ENCODE measurements at places on chromosomes 1 and 21.

DNA sequence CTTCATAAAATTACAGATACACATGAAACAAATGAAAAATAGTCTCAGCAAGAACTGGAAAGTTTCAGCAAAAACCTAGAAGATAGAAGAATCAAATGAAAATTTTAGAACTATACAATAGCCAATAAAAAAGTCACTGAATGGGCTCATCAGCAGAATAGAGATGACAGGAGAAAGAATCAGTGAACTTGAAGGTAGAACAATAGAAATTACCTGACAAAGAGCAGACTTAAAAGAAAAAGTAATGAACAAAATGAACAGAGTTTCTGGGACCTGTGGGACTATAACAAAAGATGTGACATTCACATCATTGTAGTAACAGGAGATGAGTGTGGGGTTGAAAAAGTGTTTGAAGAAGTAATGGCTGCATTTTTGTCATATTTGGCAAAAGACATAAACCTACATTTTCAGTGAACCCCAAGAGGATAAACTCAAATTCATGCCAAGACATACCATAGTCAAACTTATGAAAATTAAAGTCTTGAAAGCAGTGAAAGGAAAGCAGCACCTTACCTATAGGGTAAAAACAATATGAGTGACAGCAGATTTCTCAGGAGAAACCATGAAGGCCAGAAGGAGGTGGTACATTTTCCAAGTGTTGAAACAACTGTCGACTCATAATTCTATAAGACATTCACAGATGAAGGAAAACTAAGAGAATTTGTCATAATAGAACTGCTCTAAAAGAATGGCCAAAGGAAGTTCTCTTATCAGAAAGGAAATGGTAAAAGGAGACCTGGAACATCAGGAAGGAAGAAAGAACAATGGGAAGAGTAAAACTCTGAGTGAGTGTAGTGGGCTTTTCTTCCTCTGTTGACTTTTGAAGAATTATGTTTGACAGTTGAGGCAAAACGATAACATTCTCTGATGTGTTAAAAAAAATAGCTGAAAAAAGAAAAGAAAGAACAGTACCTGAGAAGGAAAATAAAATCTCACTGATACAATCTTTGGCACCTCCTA lies 23.5 kb downstream of the NTPCR start:
- no peak overlapping the region for H3K4me3 ChIP-seq
- DNase-seq: no peak
- peaks cover 89% of the 10 kb centered on the region for H3K36me3 ChIP-seq
- H3K27ac ChIP-seq: peak overlapping the region; percentile 41
- no peaks in the 10 kb centered on the region for H3K4me1 ChIP-seq

DNA sequence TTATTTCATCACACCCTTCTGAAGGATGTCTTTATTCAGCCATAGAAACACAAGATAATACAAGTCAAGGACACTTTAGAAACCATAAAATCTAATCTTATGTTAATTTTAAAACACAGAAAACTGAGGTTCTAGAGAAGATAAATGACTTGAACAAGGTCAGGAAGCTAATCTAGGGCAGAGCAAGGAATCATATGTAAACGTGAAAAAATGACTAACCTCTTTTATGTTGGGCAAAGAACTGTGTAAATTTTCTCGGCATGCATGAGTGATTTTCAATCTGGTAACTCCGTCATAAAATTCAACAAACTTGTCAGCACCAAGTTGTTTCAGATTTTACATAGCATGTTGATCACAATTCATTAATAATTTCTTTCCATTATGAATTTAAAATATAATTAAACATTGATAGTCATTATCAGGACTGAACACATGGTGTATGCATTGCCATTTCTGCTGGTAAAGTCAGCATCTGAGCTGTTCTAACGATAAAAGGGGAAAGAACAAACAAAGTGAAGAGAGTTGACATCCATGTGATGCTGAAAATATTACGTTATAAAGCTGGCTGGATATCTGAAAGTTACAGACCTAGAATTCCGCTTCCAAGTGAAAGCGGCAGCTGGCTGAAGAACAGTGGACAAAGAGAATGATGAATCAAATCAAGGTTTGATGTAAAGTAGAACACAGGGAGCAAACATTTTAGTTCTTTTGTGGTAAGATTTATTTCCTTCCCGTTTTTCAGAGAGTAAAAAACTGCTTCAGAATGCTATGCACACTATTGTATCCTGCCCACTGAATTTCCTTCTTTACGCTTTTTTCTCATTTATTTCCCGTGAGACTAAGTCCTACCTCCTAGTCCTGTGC lies 1037.4 kb upstream of the TMPRSS15 start:
- no peaks in the 10 kb centered on the region for H3K4me1 ChIP-seq
- H3K27ac ChIP-seq: no peak overlapping the region
- no peaks in the 10 kb centered on the region for H3K36me3 ChIP-seq
- H3K4me3 ChIP-seq: no peak overlapping the region
- no peak for DNase-seq
- no peaks in the 10 kb centered on the region for H3K27me3 ChIP-seq

GRCh38 chr1:29426701-29427279 lies 190.5 kb downstream of the PTPRU start:
- no peaks in the 10 kb centered on the region for H3K4me1 ChIP-seq
- no peak overlapping the region for H3K4me3 ChIP-seq
- no peaks in the 10 kb centered on the region for H3K36me3 ChIP-seq

DNA sequence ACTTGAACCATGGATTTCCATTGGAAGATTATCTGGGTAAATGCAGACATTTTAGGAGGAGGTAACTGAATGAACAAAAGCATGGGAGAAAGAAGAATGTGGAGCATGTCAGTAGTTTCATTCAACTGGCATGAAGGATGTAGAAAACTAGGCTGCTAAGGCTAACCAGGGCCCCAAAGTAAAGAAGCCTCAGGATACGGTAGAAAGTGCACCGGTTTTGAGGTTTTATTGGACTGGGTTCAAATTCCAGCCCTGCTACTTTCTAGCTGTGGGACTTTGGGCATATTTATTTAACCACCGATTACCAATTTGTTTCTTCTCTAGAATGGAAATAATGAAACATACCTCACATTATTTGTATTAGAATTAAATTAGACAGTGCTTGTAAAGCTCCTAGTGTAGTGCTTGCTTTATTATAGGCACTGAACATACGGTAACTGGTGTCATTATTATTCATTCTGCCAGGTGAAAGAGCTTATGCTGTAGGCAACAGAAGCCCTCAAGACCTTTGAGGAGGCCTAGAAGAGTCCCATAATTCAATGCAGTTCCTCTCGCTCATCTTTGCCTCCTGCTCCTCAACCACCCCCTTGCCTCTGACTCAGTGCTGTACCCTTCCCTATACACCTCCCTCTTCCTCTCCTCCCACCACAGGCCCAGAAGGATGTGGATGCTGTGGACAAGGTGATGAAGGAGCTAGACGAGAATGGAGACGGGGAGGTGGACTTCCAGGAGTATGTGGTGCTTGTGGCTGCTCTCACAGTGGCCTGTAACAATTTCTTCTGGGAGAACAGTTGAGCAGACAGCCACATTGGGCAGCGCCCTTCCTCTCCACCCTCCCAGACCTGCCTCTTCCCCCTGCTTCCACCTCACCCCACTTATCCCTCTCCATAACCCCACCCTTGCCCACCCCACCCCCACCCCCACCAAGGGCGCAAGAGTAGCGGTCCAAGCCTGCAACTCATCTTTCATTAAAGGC lies 2.5 kb upstream of the CHTOP start:
- no peak for DNase-seq
- H3K4me1 ChIP-seq: peaks cover 23% of the 10 kb centered on the region
- no peaks in the 10 kb centered on the region for H3K36me3 ChIP-seq
- no peaks in the 10 kb centered on the region for H3K27me3 ChIP-seq
- no peak overlapping the region for H3K4me3 ChIP-seq

GRCh38 chr1:23423415-23424292 lies 894 bp downstream of the TCEA3 start:
- H3K27ac ChIP-seq: peak overlapping the region; percentile 76
- peaks cover 52% of the 10 kb centered on the region for H3K27me3 ChIP-seq
- no peaks in the 10 kb centered on the region for H3K36me3 ChIP-seq
- DNase-seq: no peak
- peaks cover 40% of the 10 kb centered on the region for H3K4me1 ChIP-seq

DNA sequence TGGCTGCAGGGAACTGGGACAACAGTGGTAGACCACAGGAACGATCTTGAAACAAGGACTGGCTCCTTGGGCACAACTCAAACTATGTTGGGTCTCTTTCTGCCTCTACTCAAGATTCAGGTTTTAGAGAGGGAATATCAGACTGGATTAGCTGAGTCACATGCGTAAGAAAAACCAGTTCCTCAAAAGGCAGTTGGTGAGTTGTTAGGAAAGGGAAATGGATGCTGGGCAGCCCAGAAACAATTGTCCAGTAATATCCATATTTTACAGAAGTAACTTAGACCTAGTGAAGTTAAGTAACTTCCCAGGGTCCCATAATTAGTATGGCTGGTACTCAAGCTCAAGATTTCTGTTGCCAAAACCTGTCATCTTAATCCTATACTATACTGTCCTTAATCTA lies 27.0 kb upstream of the TMEM39B start:
- H3K27me3 ChIP-seq: no peaks in the 10 kb centered on the region
- H3K4me3 ChIP-seq: no peak overlapping the region
- H3K27ac ChIP-seq: peak overlapping the region; percentile 45
- peaks cover 10% of the 10 kb centered on the region for H3K36me3 ChIP-seq
- H3K4me1 ChIP-seq: no peaks in the 10 kb centered on the region

- DNase-seq: no peak
- H3K4me3 ChIP-seq: no peak overlapping the region
- no peak overlapping the region for H3K27ac ChIP-seq
- H3K4me1 ChIP-seq: no peaks in the 10 kb centered on the region
- no peaks in the 10 kb centered on the region for H3K36me3 ChIP-seq
These were observed 774.7 kb upstream of the ADGRL4 start for GRCh38 chr1:79781261-79781660.

DNA sequence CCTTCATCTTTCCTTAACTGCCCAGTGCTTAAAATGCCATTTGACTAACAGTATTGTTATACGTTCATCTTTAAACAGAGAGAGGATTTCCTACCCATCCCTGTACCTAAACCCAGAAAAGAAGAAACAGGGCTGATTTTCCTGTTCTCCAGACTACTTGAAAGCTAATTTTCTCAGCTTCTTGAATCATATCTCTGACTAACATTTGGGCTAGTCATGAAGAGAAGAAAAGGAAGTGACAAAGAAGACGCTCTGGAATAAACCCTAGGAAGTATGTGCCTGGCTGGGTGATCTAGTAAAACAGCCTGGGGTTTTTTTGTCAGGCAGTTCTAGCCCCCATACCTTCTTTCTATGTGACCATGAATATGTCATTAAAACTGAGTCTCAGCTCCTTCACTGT lies 44.8 kb upstream of the SGIP1 start:
- H3K36me3 ChIP-seq: no peaks in the 10 kb centered on the region
- no peaks in the 10 kb centered on the region for H3K4me1 ChIP-seq
- DNase-seq: no peak
- H3K27ac ChIP-seq: no peak overlapping the region
- no peak overlapping the region for H3K4me3 ChIP-seq
- H3K27me3 ChIP-seq: no peaks in the 10 kb centered on the region

DNA sequence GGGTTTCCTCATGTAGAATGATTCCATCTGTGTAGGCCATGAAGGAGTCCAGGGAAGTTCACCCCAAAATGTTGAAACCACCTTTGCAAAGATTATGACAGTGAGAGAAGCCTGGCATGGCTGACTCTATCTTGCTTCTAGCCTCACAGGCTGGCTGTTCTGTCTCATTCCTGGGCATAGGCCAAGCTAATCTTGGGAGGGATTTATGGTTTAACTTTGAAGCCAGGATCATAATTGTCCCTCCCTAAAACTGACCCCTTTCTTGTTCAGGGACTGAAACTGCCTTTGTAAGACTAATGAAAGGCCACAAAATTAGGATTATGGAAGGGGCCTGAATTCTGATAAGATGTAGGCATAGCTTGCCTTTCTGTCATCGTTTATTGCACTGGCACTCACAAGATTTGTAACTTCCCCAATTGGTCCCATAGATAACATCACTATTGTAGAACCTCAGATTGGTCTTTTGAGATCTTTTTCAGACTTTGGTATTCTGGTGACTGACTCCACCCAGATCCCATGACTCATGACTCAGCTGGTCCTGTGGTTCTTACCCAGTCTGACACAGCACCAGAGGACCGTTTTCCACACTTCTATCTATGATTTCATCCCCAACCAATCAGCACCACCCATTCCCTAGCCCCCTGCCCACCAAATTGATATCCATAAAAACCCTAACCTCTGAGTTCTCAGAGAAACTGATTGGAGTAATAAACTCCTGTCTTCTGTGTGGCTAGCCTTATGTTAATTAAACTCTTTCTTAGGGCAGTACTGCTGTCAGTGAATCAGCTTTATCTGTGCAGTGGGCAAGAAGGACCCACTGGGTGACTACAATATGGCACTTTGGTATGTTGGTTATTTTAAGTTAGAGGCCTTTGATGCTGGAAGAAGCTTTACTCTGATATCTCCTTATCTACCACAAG lies 13.6 kb upstream of the LAMTOR5 start:
- no peak overlapping the region for H3K27ac ChIP-seq
- DNase-seq: no peak
- no peak overlapping the region for H3K4me3 ChIP-seq
- no peaks in the 10 kb centered on the region for H3K36me3 ChIP-seq

GRCh38 chr1:1889847-1890505 lies 911 bp downstream of the GNB1 start:
- H3K4me3 ChIP-seq: peak overlapping the region; percentile 96
- peak; percentile 95 for DNase-seq
- H3K27ac ChIP-seq: peak overlapping the region; percentile 95
- no peaks in the 10 kb centered on the region for H3K27me3 ChIP-seq
- H3K36me3 ChIP-seq: no peaks in the 10 kb centered on the region

DNA sequence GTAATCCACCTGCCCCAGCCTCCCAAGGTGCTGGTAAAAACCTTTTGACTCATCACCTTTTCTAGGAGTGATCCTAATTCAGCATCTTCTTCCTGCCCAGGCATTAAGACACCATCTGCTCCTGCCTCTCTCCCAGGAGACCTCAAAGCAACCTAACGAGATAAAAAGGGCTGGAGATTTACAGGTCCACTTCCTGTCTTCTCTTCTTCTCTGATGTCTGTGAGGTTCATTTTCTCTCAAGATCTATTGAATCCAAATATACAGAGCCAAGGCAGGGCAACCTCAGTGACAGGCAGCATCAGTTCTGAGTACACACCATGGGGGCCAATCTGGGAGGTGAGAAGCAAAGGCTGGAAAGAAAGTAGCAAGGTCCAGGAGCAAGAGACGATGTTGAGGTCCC lies 219.4 kb downstream of the SETD4 start:
- no peaks in the 10 kb centered on the region for H3K27me3 ChIP-seq
- H3K4me3 ChIP-seq: no peak overlapping the region
- DNase-seq: no peak

- no peaks in the 10 kb centered on the region for H3K36me3 ChIP-seq
- H3K27me3 ChIP-seq: no peaks in the 10 kb centered on the region
- no peak overlapping the region for H3K4me3 ChIP-seq
These were observed 17.4 kb downstream of the HYI start for GRCh38 chr1:43436371-43436770.

All from spleen (tissue), 13 donors.